Stimulated activated CD8-positive, alpha-beta memory T cell treated with anti-CD3 and anti-CD28 coated beads, Interleukin-4, amount 100 ng/mL, for 1 hour (primary cell): ENCODE measurements at places on chromosomes 7 and 10.
A peak's percentile ranks its signal among the peaks of the same experiment; 100 is the strongest.

- peak; percentile 52 for DNase-seq
Measured at GRCh38 chr7:98745722-98746318, 124.0 kb downstream of the TMEM130 start.

DNA sequence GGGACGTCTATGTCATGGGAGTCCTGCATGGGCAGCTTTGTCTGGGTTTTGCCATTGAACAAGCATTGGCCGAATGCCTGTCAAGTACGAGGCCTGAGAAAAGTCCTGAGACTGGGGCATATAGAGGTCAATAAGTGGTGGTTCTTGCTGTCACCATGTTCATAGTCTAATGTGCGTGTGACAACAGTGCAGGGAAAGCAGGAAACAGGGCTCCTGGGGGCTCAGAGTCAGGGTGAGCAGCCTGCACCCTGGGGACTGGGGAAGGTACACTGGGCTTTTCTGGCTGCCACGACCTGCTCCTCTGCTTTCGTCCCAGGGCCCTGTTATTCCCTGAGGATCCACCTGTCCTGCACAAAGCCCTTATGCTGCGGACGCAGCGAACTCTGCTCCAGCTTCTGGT lies 21.3 kb downstream of the FAM241B start:
- DNase-seq = no peak

GRCh38 chr10:69362471-69362954 lies 54.2 kb downstream of the TACR2 start:
- DNase-seq = no peak

DNA sequence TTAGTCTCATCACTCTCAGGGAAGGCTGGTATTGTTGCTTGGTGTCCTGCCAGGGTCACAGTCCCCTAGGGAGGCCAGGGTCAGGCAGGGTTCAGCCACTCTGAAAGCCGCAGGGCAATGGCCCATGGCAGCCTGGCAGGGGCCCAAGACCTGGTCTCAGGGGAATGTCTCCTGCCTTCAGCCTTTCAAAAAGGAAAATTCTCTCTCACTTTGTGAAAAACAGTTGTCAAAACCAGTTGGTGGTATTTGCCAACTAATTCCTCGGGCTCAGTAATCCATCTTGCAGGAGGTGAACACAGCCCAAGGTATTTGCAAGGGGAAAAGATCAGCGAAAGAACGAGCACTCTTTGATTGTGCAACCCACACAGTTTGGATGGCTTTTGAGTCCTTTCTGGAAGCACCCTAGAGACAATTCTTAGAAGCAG lies 101.5 kb downstream of the JCAD start:
- no peak for DNase-seq

DNA sequence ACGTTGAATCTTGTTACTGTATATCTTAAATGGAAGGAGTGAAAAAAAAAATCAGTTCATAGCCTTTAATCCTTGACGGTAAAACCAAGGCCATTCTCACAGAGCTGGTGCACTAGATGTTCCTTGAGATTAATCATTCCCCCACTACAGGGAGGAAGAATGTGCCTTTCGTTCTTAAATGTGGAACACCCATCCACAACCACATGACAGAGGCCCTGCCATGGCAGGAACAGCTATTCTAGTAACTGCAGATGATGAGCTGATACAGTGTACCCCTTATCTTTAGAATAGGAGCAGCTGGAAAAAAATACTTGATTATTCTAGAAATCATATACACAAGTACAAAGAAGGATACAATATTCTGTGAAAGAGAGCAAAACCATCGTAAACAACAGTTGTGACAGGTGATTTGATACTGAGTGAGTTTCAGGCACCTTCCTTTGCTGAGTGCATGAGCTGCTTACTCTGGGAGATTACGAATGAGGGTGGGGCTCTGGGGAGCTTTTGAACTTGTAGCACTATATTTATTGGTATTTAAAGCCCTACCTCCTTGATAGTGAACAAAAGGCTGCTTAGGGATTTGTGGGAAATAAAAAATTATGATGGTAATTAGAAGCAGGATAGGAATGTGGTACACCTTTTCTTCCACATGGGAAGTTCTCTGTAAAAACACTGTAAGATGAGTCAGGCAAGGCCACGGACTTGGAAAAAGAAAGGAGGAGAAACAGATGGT lies 244.4 kb upstream of the SLC26A5 start:
- DNase-seq = no peak

DNA sequence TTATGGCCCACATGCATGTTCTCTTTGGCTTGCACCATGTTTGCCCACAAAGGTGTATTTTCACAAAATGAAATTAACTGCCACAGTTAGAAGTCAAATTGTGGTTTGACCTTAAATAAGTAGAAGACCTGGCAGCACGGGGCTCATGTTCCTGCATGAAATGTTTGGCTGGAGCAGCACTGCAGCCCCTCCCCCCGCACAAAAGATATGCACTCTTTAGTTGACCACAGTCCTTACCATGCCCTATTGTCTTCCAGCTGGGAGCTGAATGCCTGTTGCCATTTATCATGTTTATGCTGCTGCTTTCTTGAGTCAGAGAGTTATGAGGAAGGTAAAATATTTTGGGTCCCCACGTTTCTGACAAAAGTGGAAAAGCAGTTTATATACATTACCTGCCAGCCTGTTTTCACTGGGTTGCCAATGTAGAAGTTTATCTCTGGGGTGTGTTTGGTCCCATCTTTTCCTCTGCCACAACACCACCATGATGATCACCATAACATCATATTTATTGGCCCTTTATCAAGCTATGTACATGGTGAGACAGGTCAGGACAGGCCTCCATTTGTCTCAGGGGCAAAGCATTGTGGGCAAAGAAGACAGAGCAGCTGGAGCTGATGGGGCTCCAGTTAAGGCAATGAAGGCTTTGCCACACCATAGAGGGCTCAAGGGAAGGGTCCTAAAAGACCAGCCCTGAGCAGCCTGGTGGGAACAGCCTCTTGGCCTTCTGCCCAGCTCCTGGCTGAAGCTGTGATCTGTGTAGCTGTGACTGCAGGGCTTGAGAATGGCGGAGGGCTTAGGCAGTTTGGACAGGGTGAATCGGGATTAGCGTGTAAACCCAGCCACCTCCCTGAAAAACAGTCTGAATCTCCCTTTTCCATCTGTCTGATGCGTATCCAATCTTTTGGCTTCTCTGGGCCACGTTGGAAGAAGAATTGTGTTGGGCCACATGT lies 5.4 kb downstream of the PRF1 start:
- DNase-seq = no peak

GRCh38 chr10:30581779-30582380 lies 47.7 kb downstream of the LYZL2 start:
- no peak for DNase-seq

DNA sequence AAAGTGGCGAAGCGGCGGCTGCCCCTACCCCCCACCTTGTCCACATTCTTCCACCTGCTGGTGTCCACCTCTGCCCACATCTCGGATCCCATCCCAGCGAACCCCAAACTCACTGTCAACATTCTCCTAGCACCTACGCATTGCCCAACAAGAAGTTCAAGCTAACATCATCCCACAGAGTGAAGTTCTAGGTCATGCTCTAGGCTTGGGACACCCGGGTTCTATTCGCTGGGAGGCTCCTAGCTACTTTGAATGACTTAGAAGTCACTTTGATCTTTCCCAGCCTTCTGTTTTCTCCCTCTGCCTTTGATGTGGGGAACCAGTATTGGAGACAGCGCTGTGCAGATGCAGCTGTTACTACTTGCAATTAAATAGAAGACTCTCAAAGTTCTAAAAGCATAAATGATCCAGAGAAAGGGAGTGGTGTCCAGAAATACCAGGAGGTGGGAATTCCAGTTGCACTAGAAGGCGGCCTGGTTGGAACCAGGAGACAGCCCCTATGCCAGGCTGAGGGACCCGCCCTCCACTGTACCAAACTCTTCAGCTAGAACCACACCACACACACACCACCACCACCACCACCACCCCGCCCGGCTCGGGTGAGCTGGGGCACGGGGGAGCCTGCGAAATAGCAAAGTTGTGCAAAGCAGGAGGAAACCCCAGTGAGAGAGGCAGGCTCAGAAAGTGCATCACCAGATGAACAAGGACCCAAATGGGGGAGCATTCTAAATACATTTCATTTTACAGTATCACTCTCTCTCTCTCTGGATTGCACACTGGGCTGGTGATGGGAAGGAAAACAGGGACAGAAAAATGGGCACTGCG lies 5.5 kb upstream of the VGF start:
- DNase-seq = no peak

DNA sequence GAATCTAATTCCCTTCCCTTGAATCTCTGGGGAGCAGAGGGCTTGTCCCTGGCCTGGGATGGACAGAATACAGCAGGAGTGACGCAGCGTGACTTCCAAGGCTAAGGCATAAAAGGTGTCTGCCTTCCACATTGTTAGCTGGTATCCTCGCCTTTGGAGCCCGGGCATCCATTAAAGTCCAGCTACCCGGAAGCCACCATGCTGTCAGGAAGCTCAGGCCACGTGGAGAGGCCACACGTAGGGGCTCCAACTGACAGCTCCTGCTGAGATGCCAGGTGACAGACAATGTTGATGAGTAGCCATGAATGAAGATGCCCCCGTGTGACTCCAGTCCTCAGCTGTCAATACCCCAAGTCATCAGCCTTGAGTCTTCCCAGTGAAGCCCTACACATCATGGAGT lies 99.9 kb downstream of the OAT start:
- DNase-seq = no peak

DNA sequence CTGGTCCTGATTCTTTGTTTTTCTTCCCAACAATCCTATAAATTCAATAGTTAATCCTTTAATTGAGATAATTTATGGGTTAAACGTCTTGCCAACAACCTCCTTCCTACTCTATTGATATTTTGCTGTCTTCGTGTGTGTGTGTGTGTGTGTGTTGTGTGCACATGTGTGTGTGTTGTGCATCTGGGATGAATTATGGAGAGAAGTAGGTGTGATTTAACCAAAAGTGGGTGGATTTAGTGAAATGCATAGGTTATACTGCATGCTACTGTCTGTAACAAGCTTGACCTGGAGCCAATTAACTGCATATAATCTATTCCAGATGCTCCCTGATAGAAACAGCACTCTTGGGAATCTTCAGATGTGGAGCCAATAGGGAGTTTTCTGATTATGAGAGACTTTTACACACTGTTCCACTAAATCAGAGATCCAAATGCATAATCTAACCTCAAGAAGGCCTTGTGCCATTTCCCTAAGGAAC lies 61.2 kb downstream of the SEMA3D start:
- DNase-seq = no peak
